ENCODE measurements at places on chromosomes 3 and 15.

DNA sequence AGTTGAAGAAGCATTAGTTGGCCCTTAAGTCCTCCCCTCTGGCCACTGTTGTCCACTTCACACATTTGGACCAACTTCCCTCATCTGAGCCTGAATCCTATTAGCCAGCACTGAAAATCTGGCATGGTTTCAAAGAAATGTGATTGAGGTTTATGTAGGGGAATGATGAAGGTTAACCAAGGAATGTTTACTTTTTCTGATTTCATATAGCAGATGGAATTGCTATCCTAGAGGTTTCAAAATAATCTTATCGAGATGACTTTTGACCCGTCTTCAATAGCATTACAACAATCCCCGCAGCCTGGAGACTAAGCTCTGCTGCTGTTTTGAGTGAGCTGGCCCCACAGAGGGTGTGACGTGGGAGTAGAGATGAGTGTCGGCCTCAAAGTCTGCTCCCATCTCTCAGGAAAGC lies 200.8 kb upstream of the IL12A start:
- DNase-seq = peak; percentile 91

GRCh38 chr3:188539631-188540194 lies 385.8 kb downstream of the LPP start:
- no peak for DNase-seq

DNA sequence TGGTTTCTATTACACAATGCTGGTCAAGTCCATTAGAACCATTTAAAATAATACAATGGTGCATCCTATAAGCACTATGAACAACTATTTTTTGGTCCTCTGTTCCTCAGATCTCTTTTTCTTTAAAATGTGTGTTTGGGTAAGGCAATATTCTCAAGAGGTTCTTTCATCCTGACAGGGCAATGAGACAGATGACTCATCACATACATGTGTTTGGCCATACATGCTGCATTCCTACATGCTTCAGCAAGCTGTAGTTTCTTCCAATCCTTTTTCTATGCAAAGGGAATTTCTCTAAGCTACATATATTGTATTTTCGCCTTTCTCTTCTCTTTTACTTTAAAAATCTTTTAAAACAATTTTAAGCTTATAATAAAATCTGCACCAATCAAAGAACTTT lies 52.7 kb downstream of the OTOL1 start:
- DNase-seq = no peak

DNA sequence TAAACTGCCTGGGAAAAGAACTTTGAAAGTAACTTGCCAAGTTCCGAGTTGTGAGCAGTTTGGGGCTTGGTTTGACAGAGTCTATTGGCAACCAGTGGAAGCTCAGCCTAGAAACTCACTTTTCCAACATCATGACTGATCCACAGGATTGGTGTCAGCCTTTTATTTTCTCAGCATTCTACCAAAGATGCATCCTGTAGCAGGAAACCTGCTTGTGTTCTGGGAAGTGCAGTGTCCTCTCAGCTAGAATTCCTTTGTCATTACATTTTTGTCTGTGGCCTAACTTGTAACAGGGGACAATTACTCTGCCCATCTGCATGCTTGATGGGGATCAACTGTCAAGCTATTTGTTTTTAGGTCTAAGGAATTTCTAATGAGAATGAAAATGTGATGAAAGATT lies 116.7 kb upstream of the LMOD3 start:
- DNase-seq = no peak

DNA sequence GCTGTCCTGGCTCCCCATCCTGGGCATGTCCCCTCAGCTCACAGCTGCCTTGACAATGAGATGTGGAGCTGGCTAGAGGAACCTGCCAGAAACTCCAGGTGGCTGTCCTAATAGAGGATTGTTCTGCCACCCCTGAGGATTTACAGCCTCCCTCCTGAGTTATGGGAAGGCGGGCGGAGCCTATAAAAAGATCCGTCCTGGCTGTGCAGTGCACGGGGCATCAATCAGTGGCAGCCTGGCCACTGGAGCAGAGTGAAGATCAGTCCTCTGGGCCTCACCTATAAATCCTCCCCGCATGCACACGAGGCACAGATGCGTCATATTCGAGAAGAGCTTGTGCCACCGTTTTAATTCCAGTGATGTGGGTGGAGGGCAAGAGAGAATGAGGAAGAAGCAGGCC lies 90.0 kb downstream of the MEGF11 start:
- DNase-seq = no peak

- no peak for DNase-seq
These were observed 77.6 kb downstream of the IQSEC1 start for GRCh38 chr3:12995389-12996180.

- peak; percentile 9 for DNase-seq
These were observed 461 bp downstream of the XRN1 start for GRCh38 chr3:142447301-142447851.

DNA sequence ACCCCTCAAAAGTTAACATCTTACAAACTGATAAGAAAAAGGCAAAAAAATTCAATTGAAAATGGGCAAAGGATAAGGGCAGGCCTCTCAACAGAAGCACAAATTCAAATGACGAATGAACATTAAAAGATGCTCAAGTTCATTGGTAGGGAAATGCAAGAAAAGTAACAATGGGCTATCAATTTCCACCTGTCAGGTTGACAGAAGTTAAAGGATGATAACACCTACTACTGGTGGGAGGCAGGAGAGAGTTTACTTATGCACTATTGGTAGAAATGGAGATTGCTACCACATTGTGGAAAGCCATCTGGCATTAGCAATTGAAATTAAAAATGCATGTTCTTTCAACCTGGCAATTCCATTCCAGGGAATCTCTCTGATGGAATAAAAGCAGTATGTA lies 35.6 kb upstream of the TNFAIP8L3 start:
- DNase-seq = no peak

GRCh38 chr15:74458473-74458872 lies 2.5 kb downstream of the UBL7 start:
- no peak for DNase-seq

GRCh38 chr3:45962033-45962432 lies 18.8 kb downstream of the CXCR6 start:
- DNase-seq = peak; percentile 67

GRCh38 chr3:37096288-37096687 lies 78.1 kb downstream of the LRRFIP2 start:
- DNase-seq = no peak

DNA sequence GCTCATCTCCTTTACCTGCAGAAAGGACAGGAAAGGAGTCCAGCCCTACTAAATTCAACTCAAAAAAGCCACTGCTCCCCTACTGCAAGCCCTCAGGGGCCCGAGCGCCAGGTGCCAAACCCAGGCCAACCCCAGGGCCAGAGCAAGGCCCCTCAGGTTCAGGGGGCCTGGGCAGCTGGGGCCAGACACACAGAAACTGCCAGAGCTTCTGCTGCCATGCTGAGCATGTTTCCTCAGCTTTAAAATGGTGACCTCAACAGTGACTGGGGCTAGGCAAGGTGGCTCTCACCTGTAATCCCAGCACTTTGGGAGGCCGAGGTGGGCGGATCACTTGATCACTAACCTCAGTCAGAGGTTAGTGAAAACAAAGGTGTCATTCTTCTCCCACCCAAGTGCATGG lies 38.8 kb downstream of the KLHL25 start:
- no peak for DNase-seq

DNA sequence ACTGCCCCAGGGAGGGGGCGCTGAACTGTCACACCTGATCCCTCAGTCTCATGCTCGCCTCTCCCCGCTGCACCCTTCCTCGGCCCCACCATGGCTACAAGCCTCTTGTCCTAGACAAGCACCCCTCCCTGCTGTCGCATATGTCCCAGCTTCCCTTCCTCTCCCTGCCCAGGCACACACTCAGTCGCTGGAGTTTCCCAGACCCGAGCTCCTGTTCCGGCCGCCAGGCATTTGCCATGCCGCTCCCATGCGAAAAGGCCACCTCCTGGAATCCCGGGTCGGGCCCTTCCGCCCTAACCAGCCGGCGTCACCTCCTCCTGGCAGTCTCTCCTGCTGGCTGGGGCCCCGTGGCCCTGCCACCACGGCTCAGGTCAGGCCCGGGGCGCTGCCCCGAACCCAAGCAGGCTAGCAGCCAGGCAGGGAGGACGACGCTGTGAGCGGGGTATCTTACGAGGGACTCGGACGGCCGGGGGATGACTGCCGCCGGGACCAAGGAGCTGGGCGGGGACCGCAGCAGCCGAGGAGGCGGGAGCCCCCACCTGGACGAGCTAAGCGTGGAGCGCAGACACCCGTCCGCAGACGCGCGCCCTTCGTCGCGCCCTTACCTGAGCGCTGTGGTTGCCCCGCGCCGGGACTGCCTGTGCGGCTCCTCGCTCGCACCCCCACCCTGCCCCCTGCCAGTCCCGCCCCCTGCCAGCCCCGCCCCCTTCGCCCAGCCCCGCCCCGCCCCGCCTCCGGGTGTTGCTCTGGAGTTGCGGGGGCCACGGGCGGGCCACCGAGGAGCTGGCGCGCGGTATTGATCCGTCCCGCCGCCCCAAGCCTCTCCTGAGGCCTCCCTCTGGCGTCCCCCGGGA lies at the start of gene ALS2CL:
ALS2CL (minus strand) TSS at position 642 of the 854 bp plus-strand sequence. CDS start 4,239 bp downstream, outside the sequence.
- DNase-seq = peak; percentile 77

DNA sequence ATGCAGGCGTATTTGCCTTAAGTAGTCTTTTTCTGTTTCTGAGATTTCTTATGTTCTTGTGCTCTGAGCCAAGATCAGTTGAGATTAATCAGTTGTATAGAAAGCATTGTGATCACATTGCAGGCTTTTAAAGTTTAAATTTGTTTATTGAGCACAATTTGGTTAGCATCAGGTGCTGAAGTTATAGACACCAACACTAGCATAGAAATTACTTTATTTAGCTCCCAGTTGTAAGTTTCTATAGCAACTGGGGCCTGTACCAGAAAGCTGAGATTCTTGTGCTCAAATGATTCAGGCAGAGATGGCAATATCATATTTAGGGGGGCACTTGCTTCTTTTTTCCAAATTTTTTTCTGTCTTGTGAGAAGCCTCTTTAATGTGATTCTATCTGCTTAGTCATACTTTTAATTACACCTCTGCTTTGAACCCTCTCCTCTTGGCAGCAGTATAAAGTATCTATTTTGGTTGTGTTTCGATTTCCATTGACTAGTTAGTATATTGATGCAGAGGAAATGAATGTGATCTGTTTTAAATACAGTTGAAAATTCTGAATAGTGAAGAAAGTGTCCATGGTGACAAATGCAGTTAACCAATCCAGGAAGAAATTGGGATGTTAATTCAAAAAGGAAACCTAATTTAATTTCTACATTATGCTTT lies 241.7 kb upstream of the GBE1 start:
- DNase-seq = no peak

DNA sequence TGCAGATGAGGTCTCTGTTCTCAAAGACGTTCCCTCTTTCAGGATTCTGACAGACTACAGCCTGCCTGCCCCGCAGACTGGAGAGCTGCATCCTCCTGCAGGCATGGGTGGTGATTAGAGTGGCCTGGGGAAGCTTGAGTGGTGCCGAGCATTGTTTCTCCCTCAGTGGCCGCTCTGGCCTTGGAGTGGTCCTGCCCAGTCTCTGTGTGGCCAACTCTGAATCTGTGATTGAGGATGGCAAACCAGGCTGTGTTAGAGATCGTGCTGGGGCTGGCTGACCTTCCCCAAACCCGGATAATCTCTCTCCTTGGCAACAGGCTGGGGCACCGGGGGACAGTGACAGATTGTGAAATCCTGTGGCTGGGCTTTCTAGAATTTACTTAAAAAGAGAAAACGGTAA lies 11.0 kb upstream of the ADCY5 start:
- DNase-seq = no peak

DNA sequence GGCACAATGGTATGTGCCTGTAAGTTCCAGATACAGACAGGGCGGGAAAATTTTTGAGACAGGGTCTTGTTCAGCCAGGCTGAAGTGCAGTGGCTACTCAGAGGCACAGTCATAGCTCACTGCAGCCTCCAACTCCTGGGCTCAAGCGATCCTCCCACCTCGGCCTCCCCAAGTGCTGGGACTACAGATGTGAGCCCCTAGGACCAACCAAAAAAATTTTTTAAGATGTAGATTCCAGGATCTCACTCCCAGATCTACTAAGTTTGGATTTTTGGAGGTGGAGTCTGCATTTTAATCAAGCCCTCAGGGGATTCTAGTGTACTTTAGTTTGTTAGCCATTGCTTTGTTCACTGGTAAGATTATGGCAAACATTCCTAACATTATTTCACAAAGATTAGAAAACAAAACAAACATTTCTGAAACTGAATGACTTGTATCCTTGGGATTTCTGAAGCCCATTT lies 2.7 kb downstream of the LIPH start:
- DNase-seq = no peak

GRCh38 chr15:44366971-44367370 lies 60.5 kb upstream of the CTDSPL2 start:
- DNase-seq = no peak

DNA sequence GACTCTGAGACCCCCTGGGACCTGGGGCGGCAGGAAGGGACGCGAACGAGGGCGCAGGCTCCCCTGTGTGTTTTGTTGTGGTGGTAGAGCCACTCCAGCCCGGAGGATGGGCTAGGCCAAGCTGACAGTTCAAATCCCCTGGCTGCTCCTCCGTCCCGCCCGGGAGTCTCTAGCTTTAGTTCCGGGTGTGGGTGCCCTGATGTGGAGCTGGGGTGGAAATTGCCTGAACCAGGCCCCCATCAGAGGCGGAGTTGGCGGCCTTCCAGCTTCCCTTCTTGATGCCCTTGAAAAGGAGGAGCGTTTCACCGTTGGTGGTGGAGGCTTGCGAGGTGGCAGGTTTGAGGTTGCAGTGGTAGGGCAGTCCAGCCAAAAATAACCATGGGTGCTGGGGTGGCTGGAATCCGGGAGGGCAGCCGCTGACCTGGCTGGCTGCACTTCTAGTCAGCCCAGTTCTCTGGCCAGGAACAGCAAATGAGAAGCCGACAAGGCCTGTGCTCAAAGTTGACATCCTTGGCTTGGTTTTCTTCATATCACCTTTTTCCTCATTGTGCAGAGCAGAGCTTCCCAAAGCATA lies 817 bp downstream of the CLK3 start:
- DNase-seq = peak; percentile 85

GRCh38 chr3:57068437-57069089 lies 8.1 kb downstream of the SPATA12 start:
- peak; percentile 45 for DNase-seq

- no peak for DNase-seq
These were observed 36.1 kb downstream of the TRAK1 start for GRCh38 chr3:42127226-42127625.

- no peak for DNase-seq
These were observed 643 bp downstream of the CDAN1 start for GRCh38 chr15:42736178-42736792.

GRCh38 chr15:73812806-73813465 lies 59.8 kb upstream of the INSYN1 start:
- DNase-seq = no peak

DNA sequence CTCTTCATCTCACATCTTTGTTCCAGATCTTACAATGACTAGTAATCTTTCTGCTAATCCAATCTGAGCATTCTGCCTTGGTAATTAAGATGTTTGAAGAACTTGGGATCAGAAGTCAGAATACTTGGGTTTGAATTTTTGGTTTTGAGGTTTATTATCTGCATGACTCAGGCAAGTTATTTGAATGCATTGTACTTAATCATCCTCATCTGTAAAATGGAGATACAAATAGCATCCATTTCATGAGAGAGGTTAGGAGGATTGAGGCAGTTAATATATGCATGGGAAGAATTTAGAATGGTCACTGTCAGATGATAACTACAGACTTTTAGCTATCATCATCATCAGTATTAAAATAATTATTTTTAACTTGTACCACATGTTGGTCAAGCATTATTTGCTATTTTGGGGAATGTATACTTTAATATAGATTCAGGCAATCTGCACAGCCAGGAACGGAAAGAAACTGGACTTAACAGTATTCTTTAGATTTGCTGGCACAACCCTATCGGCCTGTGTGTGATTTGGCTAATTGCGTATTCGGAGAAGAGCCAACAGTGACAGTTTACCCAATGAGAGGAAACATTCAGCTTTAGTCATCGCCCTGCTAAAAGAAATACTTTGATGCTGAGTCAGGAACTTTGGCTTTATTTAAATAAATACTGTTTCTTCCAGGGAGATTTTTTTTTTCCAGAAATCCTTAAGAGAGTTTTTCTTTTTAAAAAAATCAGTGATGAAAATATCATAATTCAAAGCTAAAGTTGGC lies 600.0 kb downstream of the ROBO1 start:
- DNase-seq = no peak
